ENCODE measurements at places on chromosomes 2 and 18. TPM values are rescaled to one million over a fixed set of nuclear protein-coding genes. Genes with fewer than 3 reads are reported as not detected.

GRCh38 chr2:46014911-46015654 is 282.1 kb upstream of the EPAS1 start:
- peak; percentile 53 for DNase-seq

- peak; percentile 87 for DNase-seq
These were observed 711 bp downstream of the SFXN5 start for GRCh38 chr2:73070643-73071359.

CIB4 gene
- total RNA-seq: not detected

AKAIN1 gene
- total RNA-seq: not detected

REG3G gene
- total RNA-seq: not detected

DNA sequence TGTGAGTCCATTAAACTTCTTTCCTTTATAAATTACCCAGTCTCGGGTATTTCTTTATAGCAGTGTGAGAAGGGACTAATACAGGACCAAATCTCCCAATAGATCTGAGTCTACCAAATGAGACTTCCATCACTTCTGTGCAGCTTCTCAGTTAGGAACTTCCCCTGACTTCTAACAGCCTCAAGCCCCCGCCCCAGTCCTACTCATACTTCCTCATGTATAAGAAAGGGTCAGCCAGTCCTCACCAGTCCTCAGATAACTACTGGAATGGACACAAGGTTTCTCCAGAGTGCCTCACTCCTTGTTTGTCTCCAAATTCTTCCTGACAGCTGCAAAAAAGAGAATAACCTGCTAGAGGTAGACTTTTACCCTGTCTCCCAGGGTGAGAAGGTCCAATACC is 19.5 kb downstream of the TTC32 start:
- no peak for DNase-seq

CYBRD1 gene
- 2.4 TPM for total RNA-seq

DNA sequence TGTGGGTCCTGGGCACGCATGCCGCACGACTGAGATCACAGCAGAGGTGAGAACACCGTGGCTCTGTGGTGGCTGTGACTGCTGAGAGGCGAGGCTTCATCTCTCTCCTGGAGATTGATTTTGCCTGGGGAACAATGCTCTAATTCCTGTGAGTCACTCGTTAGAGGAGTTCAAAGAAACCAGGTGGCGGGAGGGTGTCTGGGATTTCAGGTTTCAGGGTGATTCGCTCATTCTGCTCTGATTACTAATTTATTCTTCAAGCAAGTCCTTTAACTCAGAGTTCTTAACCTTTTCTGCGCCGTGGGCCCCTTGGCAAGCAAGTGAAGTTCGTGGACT is 56.3 kb downstream of the GLI2 start:
- DNase-seq: no peak

GRCh38 chr2:71790226-71791060 is 337.1 kb downstream of the DYSF start:
- no peak for DNase-seq

RAB31 gene
- 29.7 TPM for total RNA-seq

DNA sequence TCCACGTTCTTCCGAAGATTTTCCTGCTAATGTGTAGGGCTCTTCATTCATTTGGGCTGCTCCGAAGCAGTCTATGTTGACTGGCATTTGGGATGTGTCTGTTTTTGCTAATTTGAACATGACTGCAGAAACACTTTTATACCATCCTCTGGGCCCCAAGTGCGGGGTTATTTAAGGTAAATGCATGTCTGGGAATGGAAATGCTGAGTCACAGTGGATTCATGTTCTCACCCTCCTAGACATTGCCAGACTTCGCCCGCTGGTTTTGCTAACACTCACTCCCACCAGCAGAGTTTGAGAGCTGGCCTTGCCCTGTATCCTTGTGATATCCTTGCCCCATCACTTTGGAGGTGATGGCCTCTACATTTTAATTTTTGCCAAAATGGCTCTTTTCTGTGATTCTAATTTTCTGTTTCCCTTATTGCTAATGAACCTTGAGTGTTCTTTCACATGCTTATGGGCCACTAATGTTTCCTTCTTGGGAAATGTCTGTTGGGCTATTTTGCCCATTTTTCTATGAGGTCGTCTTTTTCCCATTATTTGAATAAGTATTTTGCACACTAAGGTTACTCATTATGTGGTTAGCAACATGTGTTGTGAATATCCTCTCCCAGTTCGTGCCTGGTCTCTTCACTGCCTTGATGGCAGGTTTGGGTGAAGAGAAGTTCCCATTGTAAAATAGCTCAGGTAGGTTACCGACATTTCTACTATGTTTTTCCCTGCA is 204.1 kb downstream of the GLI2 start:
- no peak for DNase-seq

DNA sequence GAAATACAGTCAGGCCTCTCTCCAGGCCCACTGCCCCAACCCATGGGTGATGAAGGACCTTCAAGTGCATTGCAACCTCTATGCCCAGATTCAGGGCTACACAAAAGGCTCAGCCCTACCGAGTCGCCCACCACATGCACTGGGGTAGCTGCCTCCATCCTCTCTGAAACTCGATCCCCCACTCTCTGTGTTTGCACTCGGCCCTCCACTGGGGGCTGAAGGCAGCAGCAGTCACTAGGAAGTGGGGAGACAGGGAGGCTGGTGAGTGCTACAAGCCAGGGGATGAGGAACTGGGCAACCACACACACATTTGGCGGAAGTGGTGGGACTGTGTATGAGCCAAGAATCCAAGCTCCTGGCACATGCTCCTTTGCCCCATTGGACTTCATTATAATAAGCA is 94.6 kb downstream of the CERS6 start:
- peak; percentile 9 for DNase-seq

ANO7 gene
- total RNA-seq: 2.0 TPM

DNA sequence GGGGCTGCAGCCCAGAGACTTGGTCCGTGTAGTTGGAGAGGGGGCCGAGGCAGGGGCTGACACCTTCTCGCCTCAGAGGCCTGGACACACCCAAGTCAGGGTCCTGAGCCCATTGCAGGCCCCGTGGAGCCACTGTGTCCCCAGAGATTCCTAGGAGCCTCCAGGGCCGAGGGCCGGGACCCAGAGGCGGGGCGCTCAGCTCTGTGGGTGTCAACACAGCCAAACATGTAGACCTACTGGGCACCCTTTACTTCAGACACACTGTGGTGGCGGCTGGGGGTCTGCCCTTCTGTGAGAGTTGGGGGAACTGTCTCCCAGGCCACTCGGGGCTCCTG is 459 bp upstream of the ESPNL start:
- no peak for DNase-seq

DNA sequence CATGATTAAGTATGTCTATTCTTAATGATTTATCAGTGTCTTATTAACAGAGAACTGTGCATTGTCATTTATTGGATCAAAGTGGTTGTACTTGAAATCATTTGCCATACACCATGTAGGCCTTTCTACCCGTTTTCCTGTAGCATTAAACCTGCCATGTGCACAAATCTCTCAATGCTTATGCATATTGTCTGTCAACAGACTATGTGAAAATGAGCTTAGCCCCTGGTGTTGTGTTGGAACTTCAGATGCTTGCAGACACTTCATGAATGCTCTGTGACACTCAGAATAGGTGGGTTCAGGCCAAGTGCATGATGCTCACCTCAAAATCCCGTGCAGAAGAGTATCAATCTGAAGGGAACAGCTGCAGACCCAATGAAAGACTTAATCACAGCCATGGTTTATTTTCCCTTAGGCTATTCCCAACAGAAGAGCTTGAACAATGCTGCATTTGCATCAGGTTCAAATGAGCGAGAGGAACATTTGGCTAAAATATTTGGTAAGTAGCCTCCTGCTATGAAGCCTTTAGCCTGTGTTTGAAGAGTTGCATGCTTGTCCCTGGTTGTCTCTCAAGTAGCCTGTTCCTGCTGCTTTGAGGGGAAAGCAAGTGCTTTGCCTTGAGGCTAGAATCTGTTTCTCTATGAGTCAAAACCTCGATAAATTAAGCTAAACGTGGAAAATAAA is 6.1 kb downstream of the C2orf92 start:
- DNase-seq: no peak

DNA sequence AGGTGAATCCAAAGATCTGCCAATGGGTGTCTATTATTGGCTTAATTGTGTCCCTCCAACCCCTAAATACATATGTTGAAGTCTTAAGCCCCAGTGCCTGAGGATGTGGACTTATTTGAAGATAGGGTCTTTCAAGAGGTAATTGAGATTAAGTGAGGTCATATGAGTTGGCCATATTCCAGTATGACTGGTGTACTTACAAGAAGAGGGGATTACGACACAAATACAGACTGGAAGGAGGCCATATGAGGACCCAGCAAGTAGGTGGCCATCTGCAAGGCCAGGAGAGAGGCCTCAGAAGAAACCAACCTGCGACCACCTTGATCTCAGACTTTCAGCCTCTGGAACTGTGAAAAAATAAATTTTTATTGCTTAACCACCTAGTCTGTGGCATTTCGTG is 121.1 kb upstream of the FN1 start:
- no peak for DNase-seq

GRCh38 chr2:67394734-67395133 is 2.4 kb upstream of the ETAA1 start:
- DNase-seq: no peak

DNA sequence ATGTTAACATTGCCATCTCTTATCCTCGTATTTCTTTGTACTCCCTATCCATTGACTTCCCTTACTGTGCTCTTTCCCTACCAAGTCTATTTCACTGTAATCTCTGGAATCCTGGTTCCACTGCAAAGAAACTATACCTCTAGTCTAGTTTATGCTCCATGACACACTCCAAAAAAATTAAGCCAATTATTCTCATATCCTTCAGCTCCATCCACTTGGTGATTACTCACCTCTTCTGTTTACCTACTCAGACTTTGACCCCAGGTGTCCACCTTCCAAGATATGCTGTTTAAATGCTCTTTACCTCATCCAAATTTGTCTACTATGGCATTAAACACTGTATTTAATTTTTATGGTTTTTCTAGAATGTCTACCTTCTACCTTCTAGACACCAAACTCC is 137.9 kb downstream of the ATAD2B start:
- DNase-seq: no peak

GRCh38 chr2:82487354-82487753 is 1971.7 kb downstream of the SUCLG1 start:
- DNase-seq: no peak

EVA1A gene
- total RNA-seq: 7.4 TPM

- no peak for DNase-seq
These were observed 42.4 kb upstream of the KDM3A start for GRCh38 chr2:86398500-86399474.

- DNase-seq: no peak
These were observed 17.6 kb upstream of the CHST9 start for GRCh38 chr18:27202741-27203140.

GRCh38 chr2:134392442-134393074 is 138.7 kb downstream of the MGAT5 start:
- DNase-seq: peak; percentile 33

EPHA4 gene
- total RNA-seq: 20.2 TPM

- DNase-seq: peak; percentile 84
These were observed at the start of gene PDE11A for GRCh38 chr2:178072383-178073301. Gene PDE11A (minus strand): TSS chr2:178072777. CDS start chr2:178072437, 340 bp downstream.

- DNase-seq: no peak
These were observed 43.7 kb upstream of the IGFBP5 start for GRCh38 chr2:216739035-216739434.

SULT1C4 gene
- total RNA-seq: 2.9 TPM

GRCh38 chr2:109494351-109494750 is 119.4 kb downstream of the SEPTIN10 start:
- DNase-seq: no peak

Measured in H7 (cell line).